ENCODE measurements at places on chromosomes 6 and 20.

GRCh38 chr6:119481976-119482375, 132.4 kb upstream of the MAN1A1 start:
- no peak for DNase-seq

DNA sequence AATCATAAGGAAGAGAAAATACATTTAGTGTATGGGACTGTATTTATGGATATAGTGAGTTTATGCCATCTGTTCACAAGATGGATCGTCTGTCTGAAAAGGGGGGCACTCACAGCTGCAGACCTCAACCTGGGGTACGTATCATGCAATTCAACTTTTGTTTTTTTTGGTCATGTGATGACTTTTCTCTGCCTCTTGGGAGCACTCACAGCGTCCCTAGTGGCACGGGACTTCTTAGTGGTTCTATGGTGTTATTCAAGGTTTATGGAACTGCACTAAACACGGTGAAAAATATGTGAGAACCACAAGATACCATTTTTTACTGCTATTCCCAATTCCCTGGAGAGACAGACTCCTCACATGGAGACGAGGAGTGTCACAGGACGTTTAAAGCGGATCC, 60.4 kb upstream of the MPC1 start:
- DNase-seq = no peak

- no peak for DNase-seq
Observed at GRCh38 chr6:21501815-21502214, 91.7 kb upstream of the SOX4 start.

GRCh38 chr6:52922161-52922560, 12.7 kb upstream of the GSTA3 start:
- DNase-seq = no peak

DNA sequence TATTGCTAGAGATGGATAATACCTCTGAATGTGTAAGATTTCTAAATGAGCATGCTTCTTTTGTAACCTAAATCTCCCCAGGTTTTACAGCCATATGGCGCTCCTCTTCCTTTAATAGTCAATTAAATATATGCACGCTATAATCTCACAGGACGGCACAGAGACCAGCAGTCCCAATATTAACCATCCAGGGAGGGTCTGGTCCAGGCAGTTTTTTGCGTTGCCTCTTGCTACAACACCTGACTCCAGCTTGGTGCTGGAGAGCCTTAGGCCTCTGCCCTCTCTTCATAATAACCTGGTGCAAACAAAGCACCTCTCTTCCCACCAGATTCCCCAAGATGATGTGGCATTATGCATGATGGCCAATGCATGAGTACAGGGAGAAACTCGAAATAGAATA, 183.4 kb downstream of the LY86 start:
- no peak for DNase-seq

DNA sequence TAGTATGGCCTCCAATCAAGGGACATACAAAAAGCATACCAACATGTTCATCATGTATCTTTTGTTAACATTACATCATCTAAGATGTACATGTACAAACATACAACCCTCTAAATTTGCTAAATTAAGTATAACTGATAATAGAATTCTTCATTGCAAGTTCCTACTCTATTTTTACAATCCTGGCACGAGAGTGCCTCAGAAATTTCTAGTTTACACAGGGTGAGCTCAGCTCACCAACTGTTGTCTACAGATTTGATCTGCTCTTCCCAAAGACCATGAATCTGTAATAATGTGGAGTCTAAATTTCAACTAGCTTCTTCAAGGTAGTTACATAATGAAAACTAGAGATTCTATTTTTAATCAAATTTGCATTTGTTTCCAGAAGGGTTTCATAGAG, 179.7 kb downstream of the HIVEP2 start:
- DNase-seq = no peak

Data from activated naive CD8-positive, alpha-beta T cell treated with anti-CD3 and anti-CD28 coated beads, Interleukin-2, amount 50 U/mL, for 24 hours (primary cell).